Activated CD8-positive, alpha-beta memory T cell treated with anti-CD3 and anti-CD28 coated beads, Interleukin-2, amount 50 U/mL, for 48 hours (primary cell): ENCODE measurements at places on chromosomes 2 and 18.

DNA sequence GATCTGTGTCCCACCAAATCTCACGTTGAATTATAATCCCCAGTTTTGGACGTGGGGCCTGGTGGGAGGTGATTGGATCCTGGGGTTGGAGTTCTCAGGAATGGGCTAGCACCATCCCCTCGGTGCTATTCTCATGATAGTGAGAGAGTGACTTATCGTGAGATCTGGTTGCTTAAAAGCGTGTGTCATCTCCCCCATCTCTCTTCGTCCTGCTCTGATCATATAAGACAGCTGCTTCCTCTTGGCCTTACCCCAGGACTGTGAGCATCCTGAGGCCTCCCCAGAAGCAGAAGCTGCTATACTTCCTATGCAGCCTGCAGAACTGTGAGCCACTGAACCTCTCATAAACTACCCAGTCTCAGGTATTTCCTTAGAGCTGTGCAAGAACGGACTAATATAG, 163.7 kb upstream of the NDUFV2 start:
- no peak for DNase-seq

DNA sequence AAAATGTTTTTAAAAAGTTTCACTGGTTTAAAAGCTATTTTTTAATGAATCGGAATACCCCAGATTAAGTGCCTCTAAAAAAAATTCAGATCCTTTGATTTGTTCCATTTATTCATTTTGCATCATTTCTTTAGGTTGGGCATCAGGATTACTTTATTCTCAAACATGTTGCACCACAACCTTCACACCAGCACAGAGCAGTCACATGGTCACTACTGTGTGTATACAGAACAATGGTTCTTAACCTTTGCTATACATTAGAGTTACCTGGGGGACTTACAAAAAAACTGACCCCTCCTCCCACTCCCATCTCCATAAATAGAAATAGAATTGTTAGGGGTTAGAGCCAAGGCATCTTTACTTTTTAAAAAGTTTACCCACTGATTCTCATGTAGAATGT, 218.2 kb downstream of the AGPS start:
- DNase-seq, result no peak

DNA sequence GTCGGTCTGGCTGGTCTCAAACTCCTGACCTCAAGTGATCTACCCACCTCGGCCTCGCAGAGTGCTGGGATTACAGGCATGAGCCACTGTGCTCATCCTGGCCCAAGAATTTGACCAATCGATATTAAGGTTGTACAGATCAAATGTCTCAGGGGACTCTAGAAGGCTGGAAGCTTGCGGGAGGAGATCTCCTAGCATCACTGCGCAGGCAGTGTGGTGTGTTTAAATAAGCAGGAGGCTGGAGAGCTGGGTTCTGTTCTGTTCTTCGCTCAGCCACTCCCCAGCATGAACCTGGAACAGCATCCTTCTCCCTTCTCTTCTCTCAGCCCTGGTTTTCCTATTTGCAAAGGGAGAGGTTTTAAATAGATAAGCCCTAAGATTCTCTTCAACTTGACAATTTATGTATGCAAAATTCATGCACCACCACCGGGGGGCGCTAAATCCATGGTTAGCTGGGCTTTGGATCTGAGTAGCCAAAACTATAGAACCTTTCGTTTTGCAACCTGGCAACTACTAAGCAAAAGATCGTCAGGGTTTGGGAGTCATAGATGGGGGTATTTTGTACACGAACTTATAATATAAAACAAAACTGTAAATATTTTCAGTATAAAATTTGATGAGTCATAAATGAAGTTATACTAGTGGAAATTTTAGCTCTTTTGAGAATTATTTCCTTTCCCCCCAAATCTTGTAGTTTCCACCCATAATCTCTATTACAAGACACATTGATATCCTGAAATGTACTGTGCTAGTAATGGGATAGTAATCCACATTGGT, 60.6 kb downstream of the SLC16A14 start:
- DNase-seq, result peak; percentile 96

- no peak for DNase-seq
These were observed 139.6 kb downstream of the CTIF start for GRCh38 chr18:48678237-48679115.

GRCh38 chr2:88707003-88707402, 15.5 kb downstream of the RPIA start:
- DNase-seq, result no peak

DNA sequence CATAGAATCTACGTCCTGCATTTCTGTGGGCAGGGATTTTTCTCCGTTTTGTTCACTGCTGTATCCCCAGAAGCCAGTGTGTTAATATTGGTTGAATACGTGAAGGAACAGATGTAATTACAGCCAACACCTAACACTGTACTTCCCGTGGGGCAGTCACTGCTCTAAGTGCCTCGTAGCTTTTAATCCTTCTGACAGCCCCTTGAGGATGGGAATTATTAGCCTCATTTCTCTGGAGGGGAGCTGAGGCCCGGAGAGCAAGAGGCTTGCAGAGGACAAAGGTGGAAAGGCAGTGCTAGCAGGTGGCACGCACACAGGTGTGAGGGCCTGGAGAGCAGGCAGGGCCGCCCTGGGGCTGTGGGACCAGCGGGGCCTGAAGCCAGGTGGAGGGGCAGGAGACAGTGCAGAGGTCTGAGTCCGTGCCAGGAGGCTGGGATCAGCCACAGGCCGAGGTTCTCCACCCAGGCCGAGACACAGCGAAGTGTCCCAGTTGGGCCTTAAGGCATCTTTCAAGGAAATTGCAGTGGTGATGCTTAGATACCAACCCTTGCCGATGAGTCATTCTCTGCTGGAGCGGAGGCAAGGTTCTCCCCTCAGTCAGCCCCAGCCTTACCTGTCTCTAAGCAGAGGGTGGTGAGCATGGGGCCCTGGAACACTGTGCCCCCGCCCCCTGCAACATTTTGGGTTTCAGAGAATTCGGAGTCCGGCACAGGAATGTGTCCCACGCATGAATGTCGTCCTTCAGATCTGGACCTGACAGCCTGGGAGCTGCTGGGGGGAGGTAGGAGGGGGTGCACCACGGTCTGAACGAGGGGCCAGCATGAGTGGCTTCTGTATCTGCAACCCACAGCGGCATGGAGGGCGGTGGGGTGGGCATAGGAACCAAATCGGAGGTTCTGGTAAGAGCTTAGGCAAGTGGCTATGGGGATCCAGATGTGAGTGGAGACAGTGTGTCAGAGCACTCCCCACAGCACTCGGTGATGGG, 122.6 kb downstream of the GBX2 start:
- no peak for DNase-seq

- DNase-seq, result no peak
These were observed 42.4 kb upstream of the DDX18 start for GRCh38 chr2:117771969-117772630.

- DNase-seq, result no peak
These were observed 87.3 kb downstream of the ACOXL start for GRCh38 chr2:110819711-110820110.

DNA sequence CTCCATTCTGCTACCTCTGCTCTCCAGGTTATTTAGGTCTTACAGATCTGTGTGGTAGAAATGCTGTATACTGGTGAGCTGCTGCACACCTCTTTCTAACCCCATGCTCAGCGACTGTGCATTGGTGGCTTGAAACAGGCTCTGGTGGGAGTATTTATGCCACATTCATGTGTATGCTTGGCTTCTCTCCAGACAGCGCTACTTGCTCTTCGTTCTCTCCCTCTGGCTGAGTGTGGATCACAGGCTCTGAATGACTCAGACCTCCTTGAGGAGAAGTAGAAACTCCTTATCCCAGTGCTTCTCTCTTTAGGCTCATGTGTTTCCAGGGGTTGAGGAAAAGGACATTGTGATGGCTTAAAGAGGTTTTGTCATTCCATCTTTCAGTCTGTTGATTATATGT, 54.9 kb downstream of the FHOD3 start:
- no peak for DNase-seq

- no peak for DNase-seq
These were observed 59.1 kb upstream of the TMEM178A start for GRCh38 chr2:39606585-39606984.

GRCh38 chr2:241052677-241053360, 49.3 kb downstream of the MTERF4 start:
- DNase-seq, result no peak

GRCh38 chr2:119516121-119516520, 8.2 kb downstream of the SCTR start:
- no peak for DNase-seq

- DNase-seq, result no peak
These were observed 23.2 kb upstream of the STPG4 start for GRCh38 chr2:47178341-47178740.

- no peak for DNase-seq
These were observed 35.1 kb downstream of the WDR43 start for GRCh38 chr2:28929581-28929980.

GRCh38 chr18:51266773-51267172, 69.3 kb upstream of the MEX3C start:
- no peak for DNase-seq

DNA sequence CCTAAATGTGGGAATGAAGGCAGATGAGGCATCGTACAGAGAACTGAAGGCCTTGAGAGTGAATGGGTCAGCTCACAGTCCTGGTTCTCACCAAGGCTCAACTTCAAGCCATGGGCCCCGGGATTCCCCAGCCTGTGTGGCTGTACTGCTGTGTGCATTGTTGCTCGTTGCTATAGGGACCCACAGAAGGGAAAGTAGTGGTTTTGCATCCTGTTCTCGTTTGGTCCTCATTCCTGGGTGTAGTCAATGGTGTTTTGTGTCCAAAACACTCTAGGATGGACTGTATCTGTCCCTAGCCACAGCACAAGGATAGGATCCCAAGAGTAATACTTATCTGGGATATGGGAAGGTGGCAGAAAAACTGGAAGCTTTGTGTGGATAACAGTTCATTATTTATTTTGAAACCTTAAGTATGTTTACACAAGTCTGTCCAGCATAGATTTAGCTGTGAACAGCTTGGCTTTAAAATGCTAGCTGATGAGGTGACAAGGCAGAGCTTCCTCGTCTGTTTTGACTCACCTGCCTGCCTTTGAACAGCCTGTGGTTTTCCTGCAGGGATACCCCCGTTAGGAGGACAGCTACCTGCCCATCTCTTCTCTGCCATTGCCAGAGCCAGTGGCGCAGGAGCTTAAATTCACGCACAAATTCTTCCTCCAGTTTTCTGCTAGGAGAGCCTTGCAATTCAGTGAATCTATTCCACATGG, 85.0 kb downstream of the WDSUB1 start:
- no peak for DNase-seq

DNA sequence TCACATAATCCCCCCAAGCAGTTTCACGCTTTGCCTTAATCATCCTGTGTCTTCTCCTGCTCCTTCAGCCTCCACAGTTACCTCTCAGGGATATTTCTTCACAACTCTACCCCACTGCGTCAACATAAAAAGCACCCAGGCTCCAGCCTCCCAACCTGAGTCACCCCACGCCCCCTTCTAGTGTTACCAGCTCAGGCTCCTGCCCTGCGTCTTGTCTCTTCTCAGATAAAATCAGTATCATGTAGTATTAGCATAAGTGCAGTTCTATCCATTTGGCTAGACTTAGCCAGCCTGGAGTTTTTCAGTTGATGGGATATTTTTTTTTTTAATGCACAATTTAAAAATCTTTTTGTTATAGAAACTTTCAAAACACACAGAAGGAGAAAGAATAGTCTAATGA, 9.6 kb upstream of the PELI1 start:
- no peak for DNase-seq

DNA sequence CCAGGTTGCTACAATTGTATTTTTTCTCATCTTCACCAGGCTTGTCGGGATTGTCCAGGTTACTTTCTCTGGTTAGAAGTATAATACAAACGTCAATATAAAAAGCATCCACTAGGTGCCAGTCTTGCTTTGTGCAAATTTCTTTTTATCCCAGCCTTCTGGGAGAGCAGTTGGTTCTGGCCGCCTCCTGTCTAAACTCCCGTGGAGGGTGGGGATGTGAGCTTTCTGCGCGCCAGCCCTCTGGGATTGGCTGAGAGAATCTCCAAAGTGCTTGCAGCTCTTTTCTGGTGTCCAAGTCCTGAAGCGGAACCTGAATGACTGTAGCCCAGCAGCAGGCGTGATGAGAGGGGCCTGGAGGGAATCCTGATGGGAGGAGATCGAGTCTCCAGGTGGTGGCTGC, 22.4 kb upstream of the TOGARAM2 start:
- no peak for DNase-seq

DNA sequence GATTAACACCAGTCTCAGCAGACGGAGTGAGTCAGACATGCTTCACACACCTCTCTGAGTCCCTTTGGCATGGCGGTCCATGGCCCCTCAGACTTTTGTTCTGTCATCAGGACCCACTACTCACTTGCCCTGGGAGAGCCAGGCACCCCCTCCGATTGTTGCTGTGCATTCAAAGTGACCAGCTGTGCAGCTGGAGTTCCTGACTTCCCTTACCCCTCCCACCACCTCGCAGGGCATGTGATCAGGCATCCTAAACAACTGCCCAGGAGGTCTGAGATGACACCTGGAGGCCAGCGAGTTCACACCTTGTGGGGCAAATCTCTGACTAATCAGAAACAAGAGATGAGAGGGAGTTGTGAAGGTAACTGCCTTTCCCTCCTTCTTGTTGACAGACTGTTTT, 35.3 kb upstream of the HDAC4 start:
- no peak for DNase-seq

- DNase-seq, result no peak
These were observed 283.6 kb downstream of the CYP26B1 start for GRCh38 chr2:71864085-71864484.

DNA sequence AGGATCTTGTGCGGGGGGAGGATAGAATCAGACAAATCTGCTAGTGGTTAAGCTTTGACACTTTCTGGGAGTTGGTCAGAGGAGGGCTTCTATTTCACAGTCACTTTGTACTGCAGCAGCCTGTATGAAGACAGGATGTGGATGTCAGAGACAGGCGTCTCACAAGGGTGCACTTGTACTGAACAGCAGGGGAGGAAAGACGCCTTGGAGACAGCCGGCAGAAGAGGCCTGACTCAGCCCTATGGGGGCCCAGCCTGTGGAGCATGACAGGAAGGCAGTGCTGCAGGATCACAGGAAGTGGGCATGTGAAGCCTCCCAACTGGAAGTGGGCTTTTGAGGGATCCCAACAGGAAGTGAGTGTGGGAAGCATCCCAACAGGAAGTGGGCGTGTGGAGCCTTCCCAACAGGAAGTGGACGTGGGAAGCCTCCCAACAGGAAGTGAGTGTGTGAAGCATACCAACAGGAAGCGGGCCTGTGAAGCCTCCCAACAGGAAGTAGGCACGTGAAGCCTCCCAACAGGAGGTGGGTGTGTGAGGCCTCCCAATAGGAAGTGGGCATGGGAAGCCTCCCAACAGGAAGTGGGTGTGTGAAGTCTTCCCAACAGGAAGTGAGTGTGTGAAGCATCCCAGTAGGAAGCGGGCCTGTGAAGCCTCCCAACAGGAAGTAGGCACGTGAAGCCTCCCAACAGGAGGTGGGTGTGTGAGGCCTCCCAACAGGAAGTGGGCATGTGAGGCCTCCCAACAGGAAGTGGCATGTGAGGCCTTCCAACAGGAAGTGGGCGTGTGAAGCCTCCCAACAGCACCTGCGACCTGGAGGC, 212.3 kb downstream of the SNTG2 start:
- DNase-seq, result peak; percentile 64

GRCh38 chr2:59868981-59869380, 684.5 kb downstream of the BCL11A start:
- DNase-seq, result no peak

DNA sequence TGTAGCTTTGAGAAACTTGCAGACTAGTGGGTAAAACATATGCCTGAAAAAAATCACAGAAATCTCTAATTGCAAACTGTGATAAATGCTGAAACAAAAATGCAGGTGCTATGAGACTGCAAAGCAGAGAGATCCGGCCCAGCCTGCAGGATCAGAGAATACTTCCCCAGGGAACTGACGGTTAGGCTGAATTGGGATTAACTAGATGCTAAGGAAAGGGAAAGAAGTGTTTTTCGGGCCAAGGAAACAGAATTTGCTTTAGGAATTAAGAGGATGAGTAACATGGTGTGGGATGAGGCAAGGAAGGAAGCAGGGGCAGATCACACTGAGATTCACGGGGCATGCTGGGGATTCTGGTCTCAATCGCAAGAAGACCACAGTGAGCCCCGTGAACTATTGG, 71.5 kb downstream of the OSBPL6 start:
- no peak for DNase-seq
